ENCODE measurements at places on chromosomes 4 and X.

GRCh38 chr4:177109769-177110168 is 199.9 kb upstream of the NEIL3 start:
- no peak for DNase-seq

- no peak for DNase-seq
Observed at GRCh38 chr4:41989994-41990364, 351 bp upstream of the SLC30A9 start.

DNA sequence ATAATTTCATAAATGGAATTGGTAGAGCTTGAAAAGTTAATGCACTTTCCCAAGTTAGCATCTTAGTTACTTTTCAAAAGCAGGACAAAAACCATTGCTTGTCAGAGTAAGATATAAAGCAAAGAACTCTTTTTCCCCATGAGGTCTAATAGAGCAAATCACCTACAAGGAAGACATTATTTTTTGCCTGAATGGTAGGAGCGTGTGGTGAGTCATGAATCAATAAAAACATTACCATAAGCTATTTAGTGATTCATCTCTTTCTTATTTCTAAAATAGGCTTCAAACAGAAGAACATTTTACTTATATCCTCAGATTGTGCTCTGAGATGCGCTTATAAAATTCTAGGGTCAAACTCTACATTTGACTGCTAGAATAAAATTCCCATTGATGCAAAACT is 109.4 kb upstream of the GPRIN3 start:
- DNase-seq = no peak

- no peak for DNase-seq
Observed at GRCh38 chr4:28948501-28948900, 1771.7 kb upstream of the PCDH7 start.

DNA sequence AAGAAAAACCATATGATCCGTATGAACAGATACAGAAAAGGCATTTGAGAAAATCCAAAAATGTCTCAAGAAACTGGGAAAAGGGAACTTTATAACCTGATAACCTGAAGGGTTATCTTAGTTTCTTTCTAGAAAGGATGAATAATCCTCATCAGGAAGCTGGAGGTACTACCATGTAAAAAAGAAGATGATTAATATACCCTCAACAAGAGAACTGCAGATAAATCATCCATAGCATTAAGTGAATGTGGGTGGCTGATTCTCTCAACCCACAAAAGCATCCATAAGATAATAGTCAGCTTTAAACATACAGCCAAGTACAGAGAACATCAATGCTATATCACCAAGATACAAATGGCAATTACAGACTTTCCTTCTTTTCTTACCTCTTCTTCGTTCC is 26.4 kb downstream of the ANAPC10 start:
- no peak for DNase-seq

GRCh38 chr4:173526027-173526482 is 4.0 kb downstream of the HAND2 start:
- DNase-seq = peak; percentile 49

GRCh38 chrX:16191605-16192004 is 24.3 kb downstream of the MAGEB17 start:
- no peak for DNase-seq

DNA sequence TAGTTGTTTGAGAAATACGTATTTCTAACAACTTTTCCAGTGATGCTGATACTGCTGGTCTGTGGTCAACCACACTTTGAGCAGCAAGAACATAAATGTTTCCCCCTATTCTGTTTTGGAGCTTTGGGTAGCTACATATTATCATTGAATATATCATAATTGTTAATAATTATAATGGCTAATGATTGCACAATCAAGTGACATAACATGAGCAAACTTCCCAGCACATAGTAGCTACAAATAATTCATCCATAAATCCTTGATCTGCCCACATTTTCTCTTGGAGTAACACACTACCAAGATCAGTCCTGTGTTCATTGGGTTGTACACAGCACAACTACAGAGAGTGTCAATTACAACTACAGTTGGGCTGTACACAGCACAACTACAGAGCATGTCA is 436.3 kb upstream of the MAGEB18 start:
- no peak for DNase-seq

- no peak for DNase-seq
Observed at GRCh38 chr4:176762661-176763308, 29.9 kb downstream of the VEGFC start.

DNA sequence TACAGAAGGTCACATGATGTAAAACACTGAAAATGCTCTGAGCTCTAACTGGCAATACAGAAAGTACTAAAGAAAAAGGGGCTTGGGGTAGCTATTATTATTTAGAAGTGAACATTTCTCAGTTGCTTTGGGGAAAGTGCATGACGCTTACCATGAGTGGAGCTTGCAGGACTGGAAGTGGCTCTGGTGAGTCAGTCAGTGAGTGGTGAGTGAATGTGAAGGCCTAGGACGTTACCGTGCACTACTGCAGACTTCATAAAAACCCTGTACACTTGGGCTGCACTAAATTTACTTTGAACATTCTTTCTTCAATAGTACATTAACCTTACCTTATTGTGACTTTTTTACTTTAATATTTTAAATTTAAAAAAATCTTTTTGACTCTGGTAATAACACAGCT is 89.3 kb upstream of the ENPP6 start:
- no peak for DNase-seq

DNA sequence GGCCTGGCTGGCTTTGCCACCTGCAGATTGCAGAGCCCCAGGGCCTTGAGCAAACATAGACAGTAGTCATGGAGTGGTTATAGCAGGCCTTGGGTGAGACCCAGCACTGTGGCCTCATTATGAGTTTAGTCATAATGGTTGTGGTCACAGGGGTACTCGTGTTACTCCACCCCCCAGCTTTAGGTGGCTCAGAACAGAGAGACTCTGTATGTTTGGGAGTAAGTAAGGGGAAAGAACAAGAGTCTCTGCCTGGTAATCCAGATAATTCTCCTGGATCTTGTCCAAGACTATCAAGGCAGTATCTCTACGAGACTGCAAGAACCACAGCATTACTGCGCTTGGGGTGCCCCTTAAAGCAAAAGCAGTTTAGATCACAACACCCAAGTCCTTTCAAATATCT is 62.3 kb upstream of the SCRG1 start:
- DNase-seq = no peak

GRCh38 chr4:25531272-25531671 is 124.4 kb upstream of the SLC34A2 start:
- DNase-seq = no peak

DNA sequence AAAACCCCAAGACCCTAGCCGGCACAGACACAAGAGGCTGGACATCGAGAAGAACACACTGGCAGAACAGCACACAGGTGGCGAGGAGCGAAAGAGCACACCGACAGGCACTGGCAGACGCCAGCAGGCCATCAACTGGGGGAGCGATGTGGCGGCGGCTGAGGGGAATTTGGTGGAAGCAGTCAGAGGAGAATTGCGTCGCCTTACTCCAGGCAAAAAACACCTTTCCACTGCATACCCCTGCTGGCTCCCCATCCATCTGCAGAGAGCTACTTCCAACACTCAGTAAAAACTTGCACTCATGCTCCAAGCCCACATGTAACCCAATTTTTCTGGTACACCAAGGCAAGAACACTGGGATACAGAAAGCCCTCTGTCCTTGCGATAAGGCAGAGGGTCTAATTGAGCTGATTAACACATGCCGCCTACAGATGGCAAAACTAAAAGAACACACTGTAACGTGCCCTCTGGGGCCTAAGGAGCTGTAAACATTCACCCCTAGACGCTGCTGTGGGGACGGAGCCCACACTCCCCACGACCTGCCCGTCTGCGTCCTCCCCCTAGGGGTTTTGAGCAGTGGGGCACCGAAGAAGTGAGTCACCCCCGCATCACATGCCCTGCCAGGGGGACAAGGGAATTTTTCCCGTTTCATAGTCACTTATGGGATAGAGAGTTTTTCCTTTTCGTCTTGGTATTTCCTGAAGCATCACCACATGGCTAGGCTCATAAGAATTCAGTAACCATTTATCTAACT is 262.3 kb downstream of the KCTD8 start:
- DNase-seq = peak; percentile 38

DNA sequence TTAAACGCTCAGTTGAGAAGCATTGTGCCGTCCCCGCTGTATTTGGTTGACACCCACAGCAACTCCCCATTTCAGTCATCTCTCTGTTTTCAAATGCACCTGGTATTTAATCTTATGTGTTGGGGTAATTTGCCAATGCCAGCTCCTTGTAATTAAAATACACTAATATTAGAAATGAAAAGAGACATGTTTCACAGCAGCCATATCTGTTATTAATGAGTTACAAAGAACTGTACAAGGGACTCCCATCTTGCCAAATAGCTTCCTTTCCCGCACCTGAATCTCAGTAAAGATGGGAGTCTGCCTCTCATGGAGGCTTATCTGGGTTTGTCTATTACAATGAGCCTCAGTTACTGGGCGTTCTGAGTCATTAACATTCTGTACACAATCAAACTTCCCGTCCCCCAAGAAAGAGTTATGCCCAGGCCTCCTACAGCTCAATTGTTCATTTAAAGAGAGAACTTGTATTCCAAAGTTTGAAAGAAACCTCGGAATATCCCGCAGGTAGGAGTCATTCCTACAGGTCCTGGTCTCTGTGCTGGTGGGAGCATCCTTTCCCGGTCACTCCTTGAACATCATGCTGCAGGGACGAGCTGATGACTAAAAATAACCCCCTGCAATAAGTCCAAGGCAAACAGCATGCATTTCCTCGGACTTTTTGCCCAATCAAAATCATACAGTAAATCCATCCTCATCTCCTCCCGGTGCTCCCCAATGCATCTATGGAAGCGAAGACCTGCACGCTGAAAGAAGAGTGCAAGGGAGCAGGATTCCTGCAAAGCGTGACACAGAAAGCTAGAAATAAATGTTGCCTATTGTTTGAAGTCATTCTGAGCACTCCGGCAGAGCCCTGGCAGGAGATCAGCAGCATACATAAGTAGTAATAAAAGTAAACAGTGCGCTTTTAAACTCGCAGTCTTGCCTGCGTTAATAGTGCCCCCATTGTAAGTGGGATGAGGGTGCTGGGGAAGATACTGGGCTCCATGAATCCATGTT is 926 bp downstream of the NDP start:
- DNase-seq = no peak

DNA sequence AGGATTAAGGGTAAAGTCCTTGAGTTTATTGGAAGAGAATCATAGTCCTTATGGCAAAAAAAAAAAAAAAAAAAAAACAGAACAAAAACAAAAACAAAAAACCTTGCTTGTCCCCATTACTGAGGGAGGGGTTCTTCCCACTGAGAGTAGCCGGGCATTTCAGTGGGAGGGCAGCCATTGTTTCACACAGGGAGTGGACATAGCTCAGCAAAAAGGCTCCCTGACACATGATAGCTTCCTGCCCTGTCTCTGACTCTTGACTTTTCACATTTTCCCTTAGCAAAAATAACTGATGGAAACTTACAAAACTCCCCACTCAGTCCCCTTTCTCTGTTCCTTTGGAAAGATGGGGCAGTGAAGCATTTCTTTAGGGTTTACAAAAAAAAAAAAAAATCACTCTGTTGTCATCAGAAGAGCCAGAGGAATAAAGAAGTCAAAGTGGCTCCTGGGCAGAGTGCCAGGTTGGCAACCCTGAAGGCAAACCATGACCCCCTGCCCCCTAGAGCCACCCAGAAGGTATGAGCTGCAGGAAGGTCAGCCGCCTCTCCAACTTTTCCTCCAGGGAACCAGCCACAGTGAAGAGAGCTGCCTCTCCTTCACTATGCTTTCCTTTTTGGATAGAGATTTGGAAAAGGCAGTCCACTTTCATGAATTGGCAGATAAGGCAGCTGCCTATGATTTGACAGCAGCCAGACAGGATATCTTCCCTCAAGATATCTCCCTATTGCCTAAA is 170.6 kb downstream of the KDR start:
- peak; percentile 33 for DNase-seq

DNA sequence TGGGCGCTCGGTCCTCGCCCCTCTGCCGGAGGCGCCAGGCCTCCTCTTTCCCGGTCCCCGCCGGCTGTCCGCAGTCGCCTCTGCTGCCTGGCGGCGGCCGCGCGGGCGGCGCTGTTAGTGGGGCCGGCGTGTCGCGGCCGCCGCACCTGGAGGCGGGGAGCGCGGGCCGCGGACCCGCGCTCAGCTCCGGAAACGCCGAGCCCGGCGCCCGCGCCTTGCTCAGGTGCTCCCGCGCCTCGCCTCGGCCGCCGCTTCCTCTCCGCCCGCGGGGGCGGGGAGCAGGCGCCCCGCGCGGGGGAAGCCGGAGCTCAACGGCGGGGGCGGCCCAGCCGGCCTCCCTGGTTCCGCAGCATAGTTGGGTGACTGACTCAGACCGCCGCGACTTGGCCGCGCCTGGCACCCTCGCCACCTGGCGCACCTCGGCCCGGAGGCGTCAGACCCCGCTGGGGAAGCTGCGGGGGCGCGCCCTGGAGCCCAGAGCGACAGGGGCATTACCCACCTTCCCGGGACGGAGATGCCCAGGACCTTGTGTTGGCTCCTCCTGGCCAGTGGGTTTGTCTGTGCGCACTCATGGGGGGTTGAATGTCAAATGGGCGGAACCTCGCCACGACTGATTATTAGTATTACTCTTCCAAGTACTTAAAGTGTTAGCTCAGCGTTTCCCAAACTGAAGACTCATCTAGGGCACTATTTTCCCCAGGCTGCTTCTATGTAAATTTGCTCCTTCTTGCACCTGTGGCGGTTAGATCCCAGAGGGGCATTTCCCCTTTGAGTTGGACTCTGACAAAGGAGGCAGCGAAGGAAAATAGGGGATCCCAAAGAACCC is at the start of gene ARAP2:
Gene ARAP2, minus strand, starts transcription at position 258 of the 826 bp plus-strand sequence. CDS start 15,028 bp downstream, outside the sequence.
- peak; percentile 76 for DNase-seq

- no peak for DNase-seq
Observed at GRCh38 chrX:46635186-46635585, 61.6 kb downstream of the CHST7 start.

- DNase-seq = no peak
Observed at GRCh38 chrX:69229436-69229835, 64.2 kb upstream of the PJA1 start.

DNA sequence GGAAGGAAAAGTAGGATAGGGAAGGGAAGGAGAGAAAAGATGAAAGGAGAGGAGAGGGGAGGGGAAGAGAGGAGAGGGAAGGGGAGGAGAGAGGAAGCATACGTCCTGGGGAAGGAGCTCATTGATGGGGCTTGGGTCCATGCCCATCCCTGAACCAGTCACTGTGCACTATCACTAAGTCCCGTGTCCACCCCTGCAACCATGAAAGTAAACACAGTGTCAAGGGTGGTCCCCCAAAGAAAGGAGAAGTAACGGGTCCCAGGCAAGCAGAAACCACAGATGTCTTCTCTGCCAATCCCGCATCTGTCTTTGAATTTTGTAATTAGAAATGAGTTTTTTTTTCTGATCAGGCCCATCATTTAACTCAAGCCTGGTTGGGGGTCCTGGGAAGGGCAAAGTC is 55.2 kb downstream of the LGI2 start:
- DNase-seq = no peak

GRCh38 chr4:83561381-83561780 is 25.5 kb downstream of the GPAT3 start:
- DNase-seq = no peak

DNA sequence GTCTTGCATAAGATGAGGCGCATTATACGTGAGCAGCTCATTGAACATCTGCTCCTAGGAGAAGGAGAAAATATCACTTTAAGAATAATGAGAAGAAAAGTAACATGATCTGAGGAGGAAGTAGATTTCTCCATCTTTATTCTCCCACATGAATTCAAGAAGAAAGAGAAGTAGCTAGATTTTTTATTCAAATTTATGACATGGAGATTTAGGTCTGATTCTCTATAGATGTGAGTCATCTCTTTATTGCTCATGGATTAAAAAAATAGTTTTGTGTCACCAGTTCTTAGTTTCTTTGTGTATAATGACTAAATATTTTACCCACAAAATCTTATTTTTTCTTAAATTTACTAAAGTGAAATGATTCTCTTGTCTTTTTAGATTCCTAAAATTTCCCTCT is 40.4 kb downstream of the HPGDS start:
- no peak for DNase-seq

All from right cardiac atrium (tissue), 5 donors.